ENCODE measurements at places on chromosomes 7 and 10.

DNA sequence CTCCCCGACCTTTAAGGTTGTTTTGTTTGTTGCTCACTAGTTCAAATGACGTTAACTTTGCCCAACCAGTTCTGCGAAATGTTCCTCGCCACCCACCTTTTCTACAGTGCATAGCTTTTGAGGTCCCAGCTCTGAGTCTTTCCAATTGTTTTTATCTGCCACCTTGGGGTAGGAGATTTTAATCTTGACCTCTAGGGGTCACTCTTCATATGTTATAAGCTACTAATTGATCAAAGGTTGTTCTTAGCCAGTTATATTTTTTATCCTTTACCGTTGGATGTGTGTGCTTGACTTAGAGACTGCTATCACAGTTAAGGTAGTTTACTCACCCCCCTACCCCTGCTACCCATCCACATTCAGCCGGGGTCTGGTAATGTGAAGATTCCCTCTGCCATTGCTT, 372.4 kb downstream of the SUGCT start:
- no peak for DNase-seq

DNA sequence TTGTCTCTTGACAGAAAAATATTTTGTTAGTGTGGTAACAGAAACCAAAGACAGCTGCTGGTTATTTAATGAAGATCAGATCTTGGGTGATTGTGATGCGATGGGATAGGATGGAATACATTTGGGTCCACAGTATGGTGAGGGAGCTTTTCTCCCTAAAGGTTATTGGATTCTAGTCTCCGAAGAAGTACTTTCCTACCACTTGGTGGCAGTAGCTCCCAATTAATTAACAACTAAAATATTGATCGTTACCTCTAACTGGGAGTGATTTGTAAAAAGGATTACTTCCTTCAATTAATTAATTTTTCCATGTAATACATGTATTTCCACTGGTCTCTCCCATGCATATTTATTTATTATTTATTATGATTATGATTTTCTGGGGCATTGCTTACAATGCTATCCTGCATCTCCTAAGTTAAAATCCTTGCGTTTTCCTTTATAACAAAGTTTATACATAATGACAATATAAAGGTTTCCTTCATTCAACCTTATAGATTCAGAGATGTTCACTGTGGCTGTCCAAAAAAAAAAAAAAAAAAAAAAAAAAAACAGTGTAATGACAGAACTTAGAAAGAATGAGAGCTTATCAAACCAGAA, 25.6 kb downstream of the TMEM196 start:
- DNase-seq, result no peak

DNA sequence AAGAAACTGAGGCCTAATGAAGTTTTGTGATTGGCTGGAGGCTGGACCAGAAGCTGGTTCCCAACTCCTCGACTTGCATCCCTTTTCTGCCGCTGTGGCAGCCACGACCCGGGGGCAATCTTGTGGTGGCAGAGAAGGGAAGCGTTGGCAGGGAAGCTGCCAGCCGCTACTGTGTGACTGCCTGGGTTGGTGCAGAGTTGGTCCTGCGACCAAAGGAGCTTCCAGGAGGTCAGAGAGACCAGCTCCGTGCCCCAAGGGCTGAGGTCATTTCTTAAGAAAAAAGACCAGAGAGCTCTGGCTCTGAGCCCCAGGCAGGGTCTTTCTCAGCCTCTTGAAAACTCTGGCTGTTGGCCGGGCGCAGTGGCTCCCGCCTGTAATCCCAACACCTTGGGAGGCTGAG, 47.2 kb downstream of the PRF1 start:
- no peak for DNase-seq

DNA sequence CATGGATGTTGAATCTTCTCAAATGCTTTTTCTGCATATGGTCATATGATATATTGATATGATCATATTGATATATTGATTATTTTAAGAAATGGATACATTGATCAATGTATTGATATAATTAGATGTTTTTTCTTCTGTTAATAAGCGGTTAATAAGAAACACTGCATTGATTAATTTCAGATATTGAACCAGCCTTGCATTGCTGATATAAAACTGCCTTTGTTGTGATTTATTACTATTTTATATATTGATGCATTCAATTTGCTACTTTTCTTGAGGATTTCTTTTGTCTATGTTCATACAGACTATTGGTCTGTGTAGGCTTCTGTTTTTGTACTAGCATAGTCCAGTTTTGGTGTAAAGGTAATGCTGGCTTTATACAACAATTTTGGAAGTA, 79.7 kb upstream of the ELN start:
- DNase-seq, result no peak

GRCh38 chr10:5620966-5621365, 45.4 kb downstream of the ASB13 start:
- no peak for DNase-seq

DNA sequence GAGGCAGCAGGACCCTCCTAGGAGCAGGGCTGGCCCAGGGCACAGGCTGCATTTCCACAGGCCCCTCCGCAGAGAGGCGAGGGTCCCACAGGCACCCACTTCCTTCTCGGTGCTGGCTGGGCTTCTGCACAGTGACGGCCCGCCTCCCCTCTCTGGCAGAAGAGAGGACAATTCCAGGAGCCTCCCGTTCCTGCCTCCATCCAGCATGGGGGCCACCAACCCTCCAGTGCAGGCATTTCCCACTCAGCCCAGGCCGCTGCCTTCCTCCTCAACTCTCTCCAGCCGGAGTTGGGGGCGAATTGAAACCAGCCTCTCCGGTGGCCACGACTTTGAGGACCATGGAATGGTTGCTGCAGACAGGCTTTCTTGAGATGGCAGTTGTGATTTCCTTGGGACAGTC, 125.0 kb upstream of the PPP2R2D start:
- DNase-seq, result no peak

GRCh38 chr7:127628445-127628844, 10.5 kb upstream of the PAX4 start:
- no peak for DNase-seq

GRCh38 chr10:53111529-53111928, 338.9 kb upstream of the MBL2 start:
- DNase-seq, result no peak

- no peak for DNase-seq
These were observed 17.3 kb downstream of the SYPL1 start for GRCh38 chr7:106094780-106095179.

DNA sequence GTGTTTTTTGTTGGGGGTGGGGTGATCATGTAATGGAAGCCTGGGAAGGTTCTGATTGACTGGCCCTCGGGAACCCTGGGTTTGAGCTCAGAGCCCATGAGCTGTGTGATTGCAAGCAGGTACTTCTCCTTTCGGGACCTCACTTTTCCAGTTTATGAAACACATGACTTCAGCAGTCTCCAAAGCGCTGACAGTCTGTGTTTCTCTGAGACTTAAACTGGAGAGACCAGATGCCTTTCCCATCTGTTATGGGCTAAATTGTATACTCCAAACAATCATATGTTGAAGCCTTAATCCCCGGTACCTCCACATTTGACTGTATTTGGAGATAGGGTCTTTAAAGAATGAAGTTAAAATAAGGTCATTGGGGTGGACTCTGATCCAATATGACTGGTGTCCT, 493.6 kb downstream of the GALNT17 start:
- no peak for DNase-seq

- no peak for DNase-seq
These were observed 16.8 kb downstream of the NUDT1 start for GRCh38 chr7:2258661-2259365.

GRCh38 chr7:138282997-138283396, 177.1 kb upstream of the TRIM24 start:
- no peak for DNase-seq

GRCh38 chr10:96415891-96416554, 57.2 kb upstream of the OPALIN start:
- no peak for DNase-seq

- DNase-seq, result no peak
These were observed 119.0 kb upstream of the RHOBTB1 start for GRCh38 chr10:61063034-61063433.

GRCh38 chr10:44975431-44976331, 2.9 kb downstream of the DEPP1 start:
- no peak for DNase-seq

DNA sequence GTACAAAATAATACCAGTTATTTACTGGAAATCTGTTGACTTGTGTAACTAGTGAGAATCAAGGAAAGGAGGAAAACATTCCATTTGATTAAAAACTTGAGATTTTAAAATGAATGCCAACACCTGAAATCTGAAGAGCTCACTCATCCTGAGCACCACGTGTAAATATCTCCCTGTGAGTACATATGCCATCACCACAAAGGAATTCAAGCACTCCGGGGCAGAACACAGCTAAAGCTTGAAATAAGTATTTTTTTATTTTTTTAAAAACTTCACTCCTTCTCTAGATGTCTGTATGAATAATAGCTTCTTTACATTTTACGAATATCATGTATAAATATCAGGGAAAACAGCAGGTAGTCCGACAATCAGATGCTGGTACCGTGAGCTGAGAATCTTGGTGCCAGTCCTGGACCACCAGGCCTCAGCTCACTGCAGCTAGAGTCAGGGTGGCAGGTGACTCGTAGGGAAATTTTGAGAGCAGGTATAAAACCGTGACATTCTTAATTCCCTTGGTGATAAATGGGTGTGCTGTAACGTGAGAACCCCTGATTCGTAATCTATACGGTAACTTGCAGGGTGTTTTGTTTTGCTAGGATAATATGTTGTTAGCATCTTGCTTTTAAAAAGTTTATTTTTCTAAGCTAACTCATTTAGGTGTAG, 12.7 kb downstream of the LMTK2 start:
- no peak for DNase-seq

DNA sequence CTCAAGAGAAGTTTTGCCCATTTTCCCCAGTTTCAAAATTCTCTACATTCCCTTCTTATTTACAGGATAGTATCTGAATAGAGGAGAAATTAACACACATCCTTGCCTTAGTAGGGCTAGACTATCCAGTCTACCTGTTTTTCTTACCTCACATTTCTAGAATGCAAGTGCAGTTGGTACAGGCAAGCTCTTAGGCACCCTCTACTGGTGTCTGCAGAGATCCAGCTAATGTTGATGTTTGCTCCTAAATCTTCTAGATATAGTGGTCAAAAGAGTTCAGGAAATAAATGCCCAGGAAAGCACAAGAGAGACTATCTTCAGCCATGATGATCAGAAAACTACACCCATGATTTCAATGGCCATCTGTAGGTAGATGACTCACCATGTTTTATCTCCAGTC, 205.3 kb downstream of the HTR7 start:
- no peak for DNase-seq

GRCh38 chr10:66238343-66238742, 687.5 kb upstream of the LRRTM3 start:
- no peak for DNase-seq

DNA sequence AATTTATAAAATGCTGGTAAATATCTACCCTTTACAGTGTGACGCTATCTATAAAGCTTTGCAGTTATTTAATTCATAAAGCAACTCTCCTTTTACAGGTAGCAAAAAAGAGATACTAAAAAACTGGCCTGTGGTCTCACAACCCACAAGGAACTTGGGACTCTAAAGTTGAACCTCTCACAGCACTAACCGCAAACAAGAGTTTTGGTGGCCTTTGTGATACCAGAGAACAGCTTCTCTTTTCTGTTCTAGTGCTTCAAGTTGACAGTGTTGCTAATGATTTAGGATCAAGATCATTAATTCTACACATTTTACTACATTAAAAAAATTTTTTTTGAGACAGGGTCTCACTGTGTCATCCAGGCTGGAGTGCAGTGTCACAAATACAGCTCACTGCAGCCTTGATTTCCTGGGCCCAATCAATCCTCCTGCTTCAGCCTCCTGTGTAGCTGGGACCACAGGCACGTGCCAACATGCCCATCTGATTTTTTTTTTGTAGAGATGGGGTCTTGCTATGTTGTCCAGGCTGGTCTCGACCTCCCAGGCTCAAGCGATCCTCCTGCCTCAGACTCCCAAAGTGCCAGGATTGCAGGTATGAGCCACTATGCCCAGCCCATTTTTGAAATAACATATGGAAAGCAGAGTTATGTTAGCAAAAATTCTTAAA, 56.0 kb upstream of the ST8SIA6 start:
- DNase-seq, result no peak

DNA sequence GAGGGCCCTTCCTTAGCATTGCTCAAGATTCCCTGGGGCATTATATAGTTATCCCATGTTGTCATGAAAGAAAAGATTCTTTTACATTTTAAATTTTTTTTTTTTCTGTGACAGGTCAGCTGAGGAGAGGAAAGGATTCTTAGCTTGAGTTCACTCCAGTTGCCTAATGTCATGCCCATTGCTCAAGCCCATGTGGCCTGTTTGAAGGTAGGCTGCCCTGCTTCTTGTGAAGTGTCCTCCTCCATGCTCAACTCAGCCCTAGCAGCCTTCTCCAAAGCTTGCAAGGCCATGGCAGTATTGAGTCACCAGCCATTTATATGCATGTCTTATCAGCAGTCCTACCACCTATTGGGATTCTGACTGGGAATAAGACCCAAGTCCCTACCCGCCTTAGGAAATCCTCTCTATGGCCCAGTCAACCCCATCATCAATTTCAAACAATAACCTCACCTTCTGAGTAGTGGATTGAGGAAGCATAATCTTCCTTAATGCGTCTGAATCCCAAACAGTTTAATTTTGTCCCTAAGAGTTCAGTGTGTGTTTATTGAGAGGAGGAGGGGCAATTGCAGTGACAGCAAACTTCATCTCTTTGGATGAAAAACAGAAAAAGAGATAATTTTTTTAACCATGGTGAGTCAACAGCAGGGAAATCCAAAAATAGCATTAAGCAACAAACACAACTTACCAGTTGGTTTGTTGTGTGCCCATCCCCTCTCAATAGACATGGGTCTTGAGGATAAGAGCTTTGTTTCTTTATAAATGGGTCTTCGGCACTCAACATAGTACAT, 38.6 kb upstream of the WASL start:
- DNase-seq, result no peak

GRCh38 chr7:42945821-42946626, 13.8 kb downstream of the MRPL32 start:
- DNase-seq, result no peak

- no peak for DNase-seq
These were observed at the start of gene WDR86 for GRCh38 chr7:151409667-151410404. TSS of gene WDR86 (minus strand) at chr7:151410038. CDS start at chr7:151409589, 449 bp downstream.

DNA sequence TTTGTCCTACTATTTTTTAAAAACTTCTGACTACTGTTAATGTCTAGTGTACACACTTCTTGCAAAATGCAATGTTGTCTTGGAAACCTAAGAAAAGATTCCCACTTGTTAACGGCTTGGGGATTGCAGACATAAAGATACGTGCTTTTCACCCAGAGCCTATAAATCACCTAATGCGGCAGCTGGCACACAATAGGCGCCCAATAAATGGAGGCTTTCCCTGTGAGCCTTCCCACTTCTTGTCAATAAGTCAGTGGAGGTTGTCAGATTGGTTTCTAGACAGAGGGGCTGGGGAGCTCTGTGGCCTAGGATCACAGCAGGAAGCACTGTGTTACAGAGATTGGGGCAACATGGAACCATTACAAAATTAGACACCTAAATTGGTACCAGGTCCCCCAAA, 74.7 kb downstream of the VSTM4 start:
- no peak for DNase-seq

DNA sequence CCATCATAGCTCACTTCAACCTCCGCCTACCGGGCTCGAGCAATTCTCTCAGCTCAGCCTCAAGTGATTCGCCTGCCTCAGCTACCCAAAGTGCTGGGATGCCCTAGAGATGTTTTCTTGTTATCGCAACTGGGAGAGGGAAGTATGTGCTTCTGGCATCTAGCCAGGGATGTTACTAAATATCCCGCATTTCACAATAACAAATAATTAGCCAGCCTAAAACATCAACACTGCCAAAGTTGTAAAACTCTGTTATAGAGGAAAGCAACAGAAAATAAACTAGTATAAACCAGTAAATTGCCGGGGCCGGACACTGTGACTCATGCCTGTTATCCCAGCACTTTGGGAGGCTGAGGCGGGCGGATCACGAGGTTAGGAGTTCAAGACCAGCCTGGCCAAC, 7.2 kb downstream of the INA start:
- DNase-seq, result no peak

- no peak for DNase-seq
These were observed 75.9 kb downstream of the SORBS1 start for GRCh38 chr10:95485056-95485844.
